ENCODE measurements at places on chromosomes 6 and 20.

- DNase-seq = no peak
Observed at GRCh38 chr6:35477551-35478179, 9.5 kb downstream of the RPL10A start.

- DNase-seq = no peak
Observed at GRCh38 chr20:50645253-50646068, 45.9 kb downstream of the RIPOR3 start.

GRCh38 chr6:170125456-170126300, 165.2 kb downstream of the DLL1 start:
- no peak for DNase-seq

GRCh38 chr20:50590348-50590664, 80.1 kb downstream of the PTPN1 start:
- DNase-seq = no peak

- no peak for DNase-seq
Observed at GRCh38 chr6:158437571-158437970, 122.3 kb upstream of the TMEM181 start.

- no peak for DNase-seq
Observed at GRCh38 chr6:131443514-131443913, 129.5 kb upstream of the ARG1 start.

GRCh38 chr6:101931766-101932165, 538.3 kb downstream of the GRIK2 start:
- no peak for DNase-seq

DNA sequence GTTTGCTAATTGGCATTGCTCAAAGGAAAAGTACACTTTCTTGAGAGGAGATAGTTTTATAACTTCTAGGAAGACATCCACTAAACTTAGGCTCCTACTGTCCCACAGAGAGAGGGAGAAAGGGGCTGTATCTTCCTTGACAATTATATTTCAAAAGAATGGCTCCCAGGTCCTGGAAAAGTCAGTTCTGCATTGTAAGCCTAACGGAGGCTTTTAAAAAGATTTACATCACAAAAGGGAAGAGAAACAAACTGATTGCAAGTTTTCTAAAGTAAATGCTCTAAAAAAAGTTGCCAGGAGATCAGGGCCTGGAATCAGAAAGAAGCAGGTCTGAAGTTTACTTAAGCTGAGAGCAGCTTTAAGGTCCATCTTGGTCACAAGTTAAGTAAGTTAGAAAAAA, 839.5 kb downstream of the FRK start:
- DNase-seq = no peak

Measured in NCI-H446 treated with DMSO at 0.1 percent for 48 hours (cell line).